Anterior cingulate cortex (tissue), 58 donors: ENCODE measurements at places on chromosomes 12 and 14.

- DNase-seq, result no peak
Measured at GRCh38 chr12:26906704-26907103, 31.1 kb downstream of the INTS13 start.

GRCh38 chr14:98766818-98767217 lies 505.2 kb downstream of the BCL11B start:
- no peak for DNase-seq

GRCh38 chr14:27390155-27390554 lies 792.3 kb upstream of the NOVA1 start:
- no peak for DNase-seq

DNA sequence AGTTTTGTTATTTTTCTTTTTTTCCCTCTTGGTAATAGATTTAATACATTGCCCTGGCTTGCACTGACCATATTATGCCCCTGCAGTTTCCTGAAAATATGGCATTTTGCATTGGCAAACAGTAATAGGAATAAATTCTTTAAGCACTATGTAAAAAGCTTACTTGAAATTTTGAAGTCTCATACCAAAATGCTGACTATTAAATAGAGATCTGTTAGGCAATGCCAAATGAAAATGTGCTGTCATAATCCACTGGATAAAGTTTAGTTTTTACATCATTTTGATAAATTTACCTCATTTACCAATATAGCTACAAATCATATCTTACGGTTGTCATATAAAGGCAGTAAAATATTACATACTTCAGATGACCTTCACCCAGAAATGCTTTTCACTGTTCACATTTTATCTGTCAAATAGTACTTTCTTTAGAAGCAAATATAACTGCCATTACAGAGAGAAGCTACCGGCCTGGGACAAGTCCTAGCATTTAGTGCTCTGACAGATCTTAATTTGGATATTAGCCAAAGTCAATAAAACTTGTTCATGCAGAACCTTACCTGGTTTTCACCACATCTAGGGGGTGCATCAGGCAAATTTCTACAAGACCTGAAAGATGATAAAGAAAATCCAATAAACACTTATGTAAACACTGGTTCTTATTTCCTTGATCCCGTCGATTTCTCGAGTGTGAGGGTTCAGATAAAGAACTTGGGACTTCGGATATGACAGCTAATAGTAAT lies 212.9 kb downstream of the PAX9 start:
- DNase-seq, result no peak

DNA sequence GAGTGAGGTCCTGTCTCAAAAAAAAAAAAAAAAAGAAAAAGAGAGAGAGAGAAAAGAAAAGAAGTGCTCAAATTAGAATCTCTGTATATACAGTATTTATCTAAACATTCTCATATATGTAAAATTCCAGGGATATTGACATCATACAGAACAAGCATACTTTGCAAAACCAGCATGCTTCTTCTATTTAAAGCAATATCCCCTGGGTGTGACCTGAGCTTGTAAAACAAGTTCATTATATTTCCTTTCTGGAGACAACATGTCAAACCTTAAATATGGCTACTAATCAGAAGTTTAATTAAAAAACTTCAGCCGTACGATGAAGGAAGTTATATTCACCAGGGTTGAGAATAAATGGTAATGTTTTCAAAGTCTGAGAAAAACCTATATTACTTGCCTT lies 175.8 kb upstream of the HMGA2 start:
- no peak for DNase-seq

DNA sequence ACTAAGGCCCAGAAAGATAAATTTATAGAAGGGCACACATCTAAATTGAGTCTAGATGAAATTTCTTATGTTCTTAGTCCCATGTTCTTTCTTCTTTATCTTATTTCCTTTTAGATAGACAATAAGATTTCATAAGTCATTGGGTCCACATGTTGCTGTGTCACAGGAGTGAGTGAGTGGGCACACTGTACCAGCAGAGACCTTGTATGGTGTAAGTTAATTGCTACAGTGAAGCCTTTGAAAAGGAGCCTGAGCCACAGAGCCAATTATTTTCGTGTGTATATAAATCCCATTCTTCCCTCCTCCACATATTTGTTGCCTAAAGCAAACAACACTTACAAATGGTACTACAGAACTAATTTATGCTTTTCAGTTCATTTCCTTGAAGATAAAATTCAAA lies 79.1 kb downstream of the GRIP1 start:
- DNase-seq, result no peak

- no peak for DNase-seq
Measured at GRCh38 chr14:50917449-50917848, 26.8 kb downstream of the PYGL start.

GRCh38 chr14:31456841-31457664 lies at the start of gene DTD2:
Gene DTD2, minus strand, starts transcription at chr14:31457506. Its CDS starts 113 bp downstream, at chr14:31457393.
- DNase-seq, result peak; percentile 94

GRCh38 chr12:41907021-41907420 lies 237.7 kb downstream of the GXYLT1 start:
- DNase-seq, result peak; percentile 1

- no peak for DNase-seq
Measured at GRCh38 chr12:42477941-42478340, 111.6 kb downstream of the PRICKLE1 start.

GRCh38 chr14:86057018-86057667 lies 527.2 kb downstream of the FLRT2 start:
- DNase-seq, result no peak

- no peak for DNase-seq
Measured at GRCh38 chr14:99265571-99265970, 6.4 kb downstream of the BCL11B start.

DNA sequence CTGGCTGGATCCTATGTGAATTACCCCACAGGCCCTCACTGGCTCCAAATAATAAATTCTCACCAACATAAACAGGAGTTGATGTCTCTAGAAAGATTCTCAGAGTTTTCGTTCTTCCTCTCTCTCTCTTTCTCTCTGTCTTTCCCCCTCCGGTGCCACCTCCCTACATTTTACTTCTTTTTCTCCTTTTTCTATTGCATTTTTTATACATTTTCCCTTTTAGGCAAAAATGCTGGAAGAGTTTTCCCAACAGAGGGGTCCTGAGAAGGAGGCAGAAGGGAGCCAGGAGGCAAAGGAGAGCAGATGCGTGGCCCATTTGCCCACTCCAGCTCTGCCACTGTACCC lies 826 bp upstream of the HOXC6 start:
- DNase-seq, result no peak

DNA sequence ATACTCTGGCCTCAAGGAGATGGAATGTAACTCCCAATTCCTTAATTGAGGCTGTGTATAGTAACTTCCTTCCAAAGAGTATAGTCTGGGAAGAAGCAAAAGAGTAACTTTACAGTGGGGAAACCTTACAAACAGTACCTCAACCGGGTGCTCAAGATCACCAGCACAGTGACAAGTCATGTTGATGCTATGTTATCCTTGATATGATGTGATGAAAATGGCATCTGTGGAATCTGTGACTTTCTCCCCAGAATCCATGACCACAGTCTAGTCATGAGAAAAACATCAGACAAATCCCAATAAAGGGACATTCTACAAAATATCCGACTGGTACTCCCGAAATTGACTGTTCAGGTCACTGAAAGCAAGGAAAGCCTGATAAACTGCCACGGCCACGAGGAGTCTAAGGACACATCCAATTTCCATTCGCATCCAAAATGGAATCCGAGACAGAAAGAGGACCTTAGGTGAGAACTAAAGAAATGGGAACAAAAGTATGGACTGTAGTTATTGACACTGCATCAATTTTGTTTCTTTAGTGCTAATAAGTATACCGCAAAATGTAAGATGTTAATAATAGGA lies 97.3 kb upstream of the FRMD6 start:
- no peak for DNase-seq

GRCh38 chr12:62627181-62627580 lies 160.6 kb downstream of the MON2 start:
- no peak for DNase-seq

DNA sequence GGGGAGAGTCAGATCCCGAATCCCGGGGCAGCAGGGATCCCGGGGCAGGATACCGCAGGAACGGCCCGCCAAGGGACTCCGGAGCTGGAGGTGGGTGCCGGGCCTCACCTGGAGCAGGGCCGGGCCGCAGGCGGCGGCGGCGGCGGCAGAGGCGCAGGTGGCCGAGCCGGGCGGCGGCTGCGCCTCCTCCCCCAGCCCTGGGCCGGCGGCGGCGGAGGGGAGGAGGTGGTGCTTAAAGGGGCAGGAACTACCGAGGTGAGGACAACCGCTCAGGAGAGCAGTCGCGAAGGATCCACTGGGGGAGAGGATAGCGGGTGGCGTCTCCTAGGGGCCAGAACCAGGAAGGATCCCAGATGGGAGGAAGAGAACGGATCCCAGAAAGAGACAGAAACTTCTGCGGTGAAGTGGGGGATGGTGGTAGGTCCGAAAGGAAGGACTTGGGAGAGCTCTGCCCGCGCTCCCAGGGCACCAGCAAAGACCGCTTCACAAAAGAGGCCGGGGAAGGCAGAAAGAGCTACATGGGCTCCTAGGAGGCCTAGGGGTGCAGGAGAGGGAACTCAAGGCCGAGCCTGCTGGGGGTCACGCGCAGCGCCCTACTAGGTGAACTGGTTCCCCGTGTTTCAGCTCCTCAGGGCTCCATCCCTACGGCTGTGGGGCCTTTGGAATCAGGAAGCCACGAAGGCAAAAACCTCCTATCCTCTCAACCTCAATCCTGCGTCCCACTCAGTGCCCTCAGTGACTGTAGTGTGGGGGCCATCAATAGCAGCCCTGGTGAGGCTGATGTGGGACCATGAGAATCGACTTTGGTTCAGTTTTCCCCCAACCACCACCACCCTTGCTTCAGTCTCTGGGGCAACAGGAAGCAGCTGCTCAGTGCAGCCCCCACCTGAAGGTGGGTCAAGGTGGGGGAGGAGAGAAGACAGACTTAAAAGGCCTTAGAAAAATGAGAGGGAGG lies 5.0 kb upstream of the BAZ2A start:
- DNase-seq, result peak; percentile 56

- DNase-seq, result no peak
Measured at GRCh38 chr12:4802841-4803240, 82.6 kb downstream of the GALNT8 start.

DNA sequence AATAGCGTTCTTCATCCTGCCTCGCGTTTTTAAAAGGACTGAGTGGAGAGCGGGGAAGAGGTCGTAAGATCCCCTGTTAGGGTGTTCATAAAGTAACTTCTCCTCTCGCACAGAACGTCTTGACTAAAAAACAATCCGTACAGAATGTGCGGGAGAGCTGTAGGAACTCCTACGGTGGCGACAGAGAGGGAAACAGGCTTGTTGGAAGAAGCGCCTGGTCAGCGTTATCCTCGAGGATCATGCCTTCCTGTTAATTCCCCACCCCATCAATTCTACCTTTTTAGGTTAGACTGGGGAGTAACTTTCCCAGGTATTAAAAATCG lies 399 bp upstream of the WASHC4 start:
- peak; percentile 60 for DNase-seq

GRCh38 chr12:95802482-95803270 lies 12.1 kb upstream of the NTN4 start:
- no peak for DNase-seq

DNA sequence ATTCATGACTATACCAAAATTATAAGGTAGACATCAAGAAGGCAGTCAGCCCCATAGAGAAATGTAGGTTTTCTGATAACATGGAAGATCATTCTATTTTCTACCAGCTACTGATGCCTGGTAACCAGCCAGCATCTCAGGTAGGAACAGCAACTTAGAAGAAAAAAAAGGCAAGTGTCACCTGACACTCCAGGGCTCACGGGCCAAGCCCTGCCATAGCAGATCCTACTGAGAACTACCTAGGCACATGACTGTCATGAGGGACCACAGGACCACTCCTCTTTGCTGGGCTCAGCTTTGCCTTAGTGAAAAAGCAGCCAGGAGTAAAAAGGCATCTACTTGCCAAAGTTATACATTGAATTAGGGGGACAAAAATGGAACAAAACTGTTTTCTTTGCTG lies 33.4 kb downstream of the CORO1C start:
- DNase-seq, result no peak

- DNase-seq, result peak; percentile 72
Measured at GRCh38 chr14:76761136-76761959, at the start of gene VASH1. Gene VASH1, plus strand, starts transcription at chr14:76761468. Its CDS starts 1,354 bp downstream, at chr14:76762822.

- no peak for DNase-seq
Measured at GRCh38 chr12:97235102-97235501, 227.5 kb upstream of the RMST start.

- DNase-seq, result no peak
Measured at GRCh38 chr14:96582411-96582961, 80.3 kb downstream of the PAPOLA start.

GRCh38 chr14:78644824-78645559 lies 474.8 kb downstream of the NRXN3 start:
- no peak for DNase-seq

DNA sequence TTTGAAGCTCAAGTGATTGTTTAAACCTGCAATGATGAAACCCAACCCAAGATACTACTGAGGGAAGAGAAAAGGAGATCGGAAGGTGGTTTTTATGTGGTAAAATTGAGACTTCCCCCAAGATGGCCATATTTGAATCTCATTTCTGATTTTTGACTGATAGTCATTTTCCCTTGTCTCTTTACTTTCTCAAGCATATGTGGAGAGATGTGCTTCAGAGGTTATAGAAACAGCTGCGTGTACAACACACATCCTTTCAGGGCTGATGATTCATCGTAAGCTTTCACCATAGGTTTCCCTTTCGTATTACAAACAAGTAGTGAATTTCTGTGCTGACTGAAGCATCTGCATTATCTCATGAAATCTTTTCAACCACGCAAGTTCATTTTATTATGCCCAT lies 276.2 kb downstream of the EMP1 start:
- DNase-seq, result no peak

DNA sequence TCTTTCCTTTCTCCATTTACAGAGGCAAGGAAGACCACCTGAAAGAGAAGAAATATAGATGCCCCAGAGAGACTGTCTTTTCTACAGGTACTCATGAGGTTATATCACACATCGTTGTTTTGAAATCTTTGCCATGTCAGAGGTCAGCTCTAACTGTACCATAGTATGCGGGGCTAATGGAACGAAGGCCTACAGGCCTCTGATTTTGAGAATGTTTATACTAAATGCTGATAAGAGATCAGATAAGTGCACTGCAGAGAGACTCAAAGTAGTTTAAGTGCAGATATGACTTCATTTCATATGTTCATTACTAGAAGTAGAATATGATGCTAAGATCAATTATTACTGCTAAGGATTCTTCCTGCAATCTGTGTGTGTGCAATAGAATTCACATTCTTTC lies 1005.0 kb downstream of the GALC start:
- no peak for DNase-seq

GRCh38 chr12:49976557-49976956 lies 3.8 kb downstream of the AQP6 start:
- no peak for DNase-seq

GRCh38 chr14:50225067-50225973 lies 6.1 kb downstream of the SOS2 start:
- no peak for DNase-seq
